Activated CD4-positive, alpha-beta memory T cell treated with anti-CD3 and anti-CD28 coated beads, Interleukin-2, amount 10 ng/mL, durations not matched to agents 7 days and 5 days (primary cell): ENCODE measurements at places on chromosomes 1 and 21.

GRCh38 chr21:34612557-34612956 is 2.4 kb downstream of the RCAN1 start:
- peaks cover 23% of the 10 kb centered on the region for H3K27me3 ChIP-seq
- no peaks in the 10 kb centered on the region for H3K36me3 ChIP-seq
- H3K4me1 ChIP-seq = peaks cover 22% of the 10 kb centered on the region
- no peak overlapping the region for H3K4me3 ChIP-seq

GRCh38 chr1:199690496-199690895 is 337.0 kb upstream of the NR5A2 start:
- H3K36me3 ChIP-seq = no peaks in the 10 kb centered on the region
- no peak for DNase-seq
- no peak overlapping the region for H3K27ac ChIP-seq

GRCh38 chr1:17304151-17304825 is 3.7 kb upstream of the PADI4 start:
- H3K4me1 ChIP-seq = no peaks in the 10 kb centered on the region
- no peak overlapping the region for H3K4me3 ChIP-seq
- peaks cover 5% of the 10 kb centered on the region for H3K27me3 ChIP-seq
- no peak overlapping the region for H3K27ac ChIP-seq
- no peaks in the 10 kb centered on the region for H3K36me3 ChIP-seq
- DNase-seq = no peak

GRCh38 chr1:161948435-161948834 is 75.2 kb downstream of the OLFML2B start:
- peaks cover 4% of the 10 kb centered on the region for H3K4me1 ChIP-seq
- no peak for DNase-seq

- no peaks in the 10 kb centered on the region for H3K27me3 ChIP-seq
- no peak overlapping the region for H3K4me3 ChIP-seq
- no peaks in the 10 kb centered on the region for H3K4me1 ChIP-seq
- no peak overlapping the region for H3K27ac ChIP-seq
- no peaks in the 10 kb centered on the region for H3K36me3 ChIP-seq
Measured at GRCh38 chr1:189929501-189930099, 548.1 kb downstream of the BRINP3 start.

DNA sequence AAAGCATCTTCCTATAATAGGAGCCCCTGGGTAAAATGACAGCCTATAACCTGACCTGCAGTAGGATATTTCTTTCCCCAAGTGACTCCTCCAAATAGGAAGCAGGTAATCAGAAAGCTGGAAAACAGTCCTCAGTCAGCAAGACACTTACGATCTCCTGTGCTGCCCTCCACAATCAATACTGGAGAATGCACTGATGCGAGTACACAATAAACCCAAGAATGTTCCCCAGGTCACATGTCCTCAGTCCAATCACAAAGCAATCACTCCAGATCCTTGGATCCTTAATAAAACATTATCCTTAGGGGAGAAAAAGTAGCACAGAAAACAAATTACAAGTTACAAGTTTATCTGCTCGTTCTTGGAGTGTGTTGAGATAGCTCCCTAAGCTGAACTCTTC is 233.1 kb downstream of the SLC45A1 start:
- peaks cover 36% of the 10 kb centered on the region for H3K4me1 ChIP-seq
- no peak overlapping the region for H3K27ac ChIP-seq
- peaks cover 47% of the 10 kb centered on the region for H3K36me3 ChIP-seq
- no peak overlapping the region for H3K4me3 ChIP-seq
- DNase-seq = no peak
- H3K27me3 ChIP-seq = no peaks in the 10 kb centered on the region

DNA sequence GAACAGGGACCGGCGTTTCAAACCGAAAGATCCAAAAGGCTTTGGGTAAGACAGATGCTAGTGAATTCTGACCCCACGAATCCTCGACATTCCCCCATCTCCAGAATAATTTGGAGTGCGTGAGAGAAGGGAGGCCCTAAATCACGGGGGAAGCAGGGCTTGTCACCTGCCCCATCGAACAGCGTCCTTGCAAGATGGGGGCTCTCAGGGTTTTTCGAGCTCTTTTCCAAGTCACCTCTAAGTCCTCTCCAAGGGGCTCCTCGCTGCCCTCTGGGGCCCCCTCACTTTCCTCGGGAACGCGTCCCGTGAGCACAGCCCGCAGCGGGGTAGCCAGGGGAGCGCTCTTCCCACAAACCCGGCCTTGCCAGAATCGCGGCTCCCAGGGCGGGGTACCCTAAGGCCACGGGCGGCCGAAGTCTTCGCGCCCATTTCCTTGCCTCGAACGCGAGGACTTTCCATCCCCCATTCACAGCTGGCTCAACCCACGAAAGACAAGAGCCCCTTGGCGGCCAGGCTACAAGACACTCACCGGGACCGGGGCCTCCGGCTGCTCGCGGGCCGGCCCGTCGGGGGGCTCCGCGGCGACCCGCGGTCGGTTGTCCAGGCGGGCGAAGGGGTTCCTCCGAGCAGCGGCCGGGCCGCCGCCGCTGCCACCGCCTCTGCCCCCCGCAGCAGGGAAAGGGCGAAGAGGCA is 546 bp downstream of the DONSON start:
- peaks cover 29% of the 10 kb centered on the region for H3K4me1 ChIP-seq
- H3K4me3 ChIP-seq = peak overlapping the region; percentile 89
- peak overlapping the region; percentile 73 for H3K27ac ChIP-seq

GRCh38 chr21:38833117-38833516 is 27.4 kb downstream of the ETS2 start:
- DNase-seq = no peak
- peaks cover 5% of the 10 kb centered on the region for H3K27me3 ChIP-seq
- H3K4me3 ChIP-seq = no peak overlapping the region
- no peaks in the 10 kb centered on the region for H3K36me3 ChIP-seq

DNA sequence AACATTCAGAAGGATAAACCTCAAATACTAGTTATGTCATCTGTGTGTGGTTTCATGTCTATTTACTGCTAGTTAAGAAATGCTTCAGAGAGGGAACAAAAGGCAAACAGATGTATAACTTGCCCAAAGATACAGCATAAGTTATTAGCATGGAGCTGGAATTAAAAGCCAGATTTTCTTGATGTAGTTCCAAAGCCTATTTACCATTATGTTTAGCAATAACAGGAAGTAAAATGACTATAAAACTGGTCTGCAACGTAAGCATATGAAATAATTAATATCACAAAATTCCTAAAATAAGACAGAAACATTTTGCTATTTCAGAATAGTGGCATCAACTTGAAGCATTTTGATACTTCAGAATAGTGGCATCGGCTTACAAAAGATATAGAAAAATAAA is 1232.8 kb downstream of the NCAM2 start:
- H3K4me1 ChIP-seq = no peaks in the 10 kb centered on the region
- no peak overlapping the region for H3K4me3 ChIP-seq
- H3K27me3 ChIP-seq = no peaks in the 10 kb centered on the region
- DNase-seq = no peak
- H3K27ac ChIP-seq = no peak overlapping the region
- H3K36me3 ChIP-seq = no peaks in the 10 kb centered on the region

GRCh38 chr1:33137800-33138199 is 44.0 kb downstream of the TRIM62 start:
- DNase-seq = peak; percentile 32
- no peaks in the 10 kb centered on the region for H3K27me3 ChIP-seq
- no peaks in the 10 kb centered on the region for H3K36me3 ChIP-seq
- H3K4me1 ChIP-seq = peaks cover 13% of the 10 kb centered on the region
- no peak overlapping the region for H3K4me3 ChIP-seq
- no peak overlapping the region for H3K27ac ChIP-seq

DNA sequence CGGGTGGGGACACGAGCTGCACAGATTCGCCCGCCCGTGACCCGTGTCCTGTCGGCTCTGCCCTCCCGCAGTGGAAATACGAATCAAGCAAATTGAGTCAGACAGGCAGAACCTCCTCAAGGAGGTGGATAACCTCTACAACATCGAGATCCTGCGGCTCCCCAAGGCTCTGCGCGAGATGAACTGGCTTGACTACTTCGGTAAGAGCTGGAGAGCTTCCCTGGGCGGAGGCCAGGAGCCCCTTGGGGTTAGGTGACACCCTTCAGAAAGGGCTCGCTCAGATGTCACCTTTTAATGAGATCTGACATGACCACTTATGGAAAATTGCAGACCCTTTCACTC is 489 bp downstream of the CDCA8 start:
- peaks cover 66% of the 10 kb centered on the region for H3K4me1 ChIP-seq
- H3K36me3 ChIP-seq = peaks cover 39% of the 10 kb centered on the region
- peak overlapping the region; percentile 90 for H3K27ac ChIP-seq
- peak overlapping the region; percentile 97 for H3K4me3 ChIP-seq
- H3K27me3 ChIP-seq = no peaks in the 10 kb centered on the region

DNA sequence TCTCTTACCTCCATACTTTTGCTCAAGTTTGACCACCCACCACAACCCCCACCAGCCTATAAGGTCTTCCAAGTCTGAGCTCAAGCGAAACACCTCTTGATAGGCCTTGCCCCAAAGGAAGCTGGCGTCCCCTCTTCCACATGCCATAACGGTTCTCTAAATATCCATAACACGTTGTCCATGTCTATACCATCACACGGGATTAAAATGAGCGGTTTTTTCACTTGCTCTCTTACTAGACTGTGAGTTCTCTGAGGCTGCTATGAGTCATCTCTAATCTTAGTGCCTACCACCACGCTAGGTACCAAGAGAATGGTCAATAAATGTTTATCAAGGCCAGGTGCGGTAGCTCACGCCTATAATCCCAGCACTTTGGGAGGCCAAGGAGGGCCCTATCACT is 41.0 kb downstream of the WASF2 start:
- DNase-seq = no peak
- no peak overlapping the region for H3K27ac ChIP-seq
- peaks cover 47% of the 10 kb centered on the region for H3K4me1 ChIP-seq
- peaks cover 43% of the 10 kb centered on the region for H3K36me3 ChIP-seq
- no peak overlapping the region for H3K4me3 ChIP-seq

- H3K27me3 ChIP-seq = peaks cover 2% of the 10 kb centered on the region
- H3K36me3 ChIP-seq = no peaks in the 10 kb centered on the region
- no peak overlapping the region for H3K4me3 ChIP-seq
- H3K27ac ChIP-seq = peak overlapping the region; percentile 16
- no peak for DNase-seq
- H3K4me1 ChIP-seq = peaks cover 11% of the 10 kb centered on the region
Measured at GRCh38 chr21:15682186-15682895, 47.4 kb upstream of the USP25 start.

- peaks cover 14% of the 10 kb centered on the region for H3K36me3 ChIP-seq
- H3K4me1 ChIP-seq = peaks cover 53% of the 10 kb centered on the region
- peaks cover 35% of the 10 kb centered on the region for H3K27me3 ChIP-seq
- DNase-seq = peak; percentile 61
- H3K4me3 ChIP-seq = peak within 1 kb of the TSS; percentile 73
- H3K27ac ChIP-seq = peak within 1 kb of the TSS; percentile 89
Measured at GRCh38 chr1:112706505-112707220, at the start of gene RHOC. RHOC (minus strand) TSS chr1:112707127; CDS start chr1:112703799, 3,328 bp downstream.

DNA sequence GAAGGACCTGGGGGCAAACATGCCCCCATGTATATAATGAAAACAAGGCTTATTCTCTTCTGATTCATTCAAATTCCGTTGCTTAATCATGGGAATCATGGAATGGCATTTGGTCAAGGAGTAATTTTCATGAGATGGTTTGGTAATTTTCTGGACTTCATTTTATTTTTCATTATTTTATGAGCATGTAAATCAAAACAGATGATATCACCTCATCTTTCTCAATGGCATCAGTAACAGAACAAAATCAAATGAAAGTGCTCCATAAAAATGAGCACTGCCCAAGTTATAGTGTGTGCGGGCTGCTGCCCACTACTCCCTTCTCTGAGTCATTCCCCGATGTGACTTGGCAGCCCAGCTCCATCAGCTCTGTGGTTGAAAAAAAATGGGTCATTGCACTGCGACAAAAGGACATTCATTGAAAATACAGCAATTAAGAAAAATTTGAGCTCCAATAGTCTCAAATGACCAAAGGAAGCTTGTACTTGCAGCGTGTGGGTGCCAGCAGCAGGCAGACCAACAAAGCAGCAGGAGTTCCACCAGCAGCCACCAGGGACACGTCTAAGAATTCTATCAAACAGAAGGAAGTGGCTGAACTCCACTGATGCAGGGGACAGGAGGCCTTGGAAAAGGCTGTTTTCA is 84.3 kb upstream of the VAV3 start:
- H3K27me3 ChIP-seq = peaks cover 3% of the 10 kb centered on the region
- DNase-seq = peak; percentile 18
- no peaks in the 10 kb centered on the region for H3K36me3 ChIP-seq
- H3K4me3 ChIP-seq = no peak overlapping the region
